ENCODE measurements at places on chromosomes 2 and 18. TPM values are rescaled to one million over a fixed set of nuclear protein-coding genes. Genes with fewer than 3 reads are reported as not detected.
A peak's percentile ranks its signal among the peaks of the same experiment; 100 is the strongest.

DNA sequence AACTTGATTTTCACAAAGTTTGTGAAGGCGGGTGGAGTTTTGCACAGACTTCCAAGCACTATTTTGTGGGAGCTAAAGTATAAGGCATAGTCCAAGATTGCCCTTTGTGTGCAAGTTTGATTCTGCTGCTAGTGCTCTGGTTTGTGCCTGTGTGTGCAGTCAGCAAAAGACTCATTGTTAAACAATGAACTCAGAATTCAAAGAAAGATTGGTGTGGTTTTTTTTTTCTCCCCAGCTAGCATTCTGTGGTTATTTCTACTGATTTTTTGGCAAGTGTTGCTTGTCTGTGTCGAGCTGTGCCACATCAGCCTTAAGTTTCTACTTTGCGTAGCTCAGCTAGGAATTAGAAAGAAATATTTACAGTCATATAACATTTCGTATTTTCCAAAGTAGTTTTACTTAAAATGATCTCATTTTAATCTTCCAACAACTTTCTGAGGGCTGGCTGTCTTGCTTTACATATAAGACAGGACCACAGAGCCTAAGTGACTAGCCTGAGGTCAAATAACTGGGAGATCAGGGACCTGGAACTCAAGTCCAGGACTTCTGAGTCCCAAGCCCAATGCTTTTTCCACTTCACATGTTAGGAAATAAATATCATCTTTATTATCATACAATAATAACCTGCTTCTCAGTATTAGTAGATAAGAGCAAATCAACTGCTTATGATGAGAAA is 69.8 kb downstream of the BABAM2 start:
- DNase-seq: no peak

- no peak for DNase-seq
These were observed 433.3 kb upstream of the TCF4 start for GRCh38 chr18:56021136-56021808.

DNA sequence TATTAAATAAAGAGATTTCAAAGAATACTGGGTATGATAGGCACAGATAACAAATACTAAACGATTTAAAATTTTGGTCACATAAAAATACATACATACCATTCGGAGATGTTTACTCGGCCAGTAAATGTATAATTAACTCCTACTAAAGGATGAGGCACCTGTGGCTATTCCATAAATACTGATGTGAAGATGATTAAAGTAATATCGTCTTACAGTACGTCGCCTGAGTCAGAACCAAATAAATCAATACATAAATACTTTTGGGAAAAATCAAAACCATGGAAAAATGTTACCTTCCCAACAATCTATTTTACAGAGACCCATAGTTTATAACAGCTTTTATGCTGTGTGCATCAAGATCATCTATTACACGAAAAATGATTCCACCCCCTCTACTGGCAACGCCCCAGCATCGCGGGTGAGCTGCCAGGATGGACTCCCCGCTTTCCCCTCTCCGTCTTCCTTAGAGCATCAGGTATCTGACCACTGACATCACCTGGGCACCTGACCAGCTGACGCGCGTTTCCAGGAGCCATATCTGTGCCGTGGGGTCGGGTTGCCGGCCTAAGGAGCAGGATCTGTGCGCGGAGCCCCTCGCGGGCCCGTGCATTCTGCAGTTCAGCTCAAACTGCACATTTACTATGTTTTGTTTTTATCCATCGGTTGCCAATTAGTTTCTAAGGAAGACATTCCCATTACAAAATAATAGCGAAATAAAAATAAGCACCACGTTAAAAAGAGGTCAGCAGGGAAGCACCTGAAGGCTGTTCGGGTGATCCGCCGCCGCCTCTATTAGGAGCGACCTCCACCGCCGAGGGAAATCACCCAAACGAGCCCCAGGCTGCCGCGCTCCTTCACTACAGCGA is 901 bp downstream of the ICA1L start:
- DNase-seq: peak; percentile 78

GRCh38 chr2:170820757-170821530 is 4.3 kb downstream of the GAD1 start:
- no peak for DNase-seq

GRCh38 chr2:58206785-58207184 is 34.3 kb downstream of the FANCL start:
- DNase-seq: no peak

GRCh38 chr2:201798252-201798913 is 8.0 kb upstream of the CDK15 start:
- no peak for DNase-seq

GRCh38 chr2:236510034-236510433 is 59.6 kb upstream of the ACKR3 start:
- DNase-seq: no peak

DNA sequence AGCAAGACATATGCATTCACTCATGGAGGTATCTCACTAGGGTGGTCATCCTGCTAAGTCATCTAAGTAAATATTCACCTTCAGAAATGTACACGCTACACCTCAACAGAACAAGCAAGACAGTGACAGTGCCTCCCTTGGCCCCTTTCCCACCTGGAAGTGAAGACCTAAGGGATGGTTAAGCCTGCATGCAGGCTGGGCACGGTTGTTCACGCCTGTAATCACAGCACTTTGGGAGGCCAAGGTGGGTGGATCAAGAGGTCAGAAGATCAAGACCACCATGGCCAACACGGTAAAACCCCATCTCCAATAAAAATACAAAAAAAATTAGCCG is 4.4 kb downstream of the LIMS2 start:
- no peak for DNase-seq

DNA sequence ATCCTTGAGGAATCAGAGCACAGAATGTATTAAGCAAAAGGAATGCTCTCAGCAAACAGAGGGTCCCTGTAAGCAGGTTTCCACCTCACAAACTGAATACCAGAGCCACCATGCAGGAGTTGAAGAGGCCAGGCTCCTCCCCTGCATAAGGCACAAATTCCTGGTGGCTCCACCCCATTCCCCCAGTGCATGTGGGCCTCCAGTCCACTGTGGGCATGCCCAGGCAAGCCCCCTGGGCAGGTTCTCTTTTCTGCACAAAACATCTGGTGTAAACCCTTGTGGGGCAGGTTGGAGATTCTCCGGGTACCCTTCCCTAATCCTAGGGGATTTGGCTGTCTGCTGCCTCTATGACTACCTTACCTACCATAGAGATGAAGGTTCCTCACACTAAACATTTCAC is 166.5 kb downstream of the PTPRM start:
- DNase-seq: no peak

XDH gene
- 0.62 TPM for polyA plus RNA-seq

CCDC68 gene
- polyA plus RNA-seq: 14.1 TPM

SMYD1 gene
- polyA plus RNA-seq: not detected

UGT1A9 gene
- polyA plus RNA-seq: 6.0 TPM

KATNAL2 gene
- 13.3 TPM for polyA plus RNA-seq

EFEMP1 gene
- 96.4 TPM for polyA plus RNA-seq

Measured in renal pelvis (tissue), 12 donors.